ENCODE measurements at places on chromosomes 7 and 10.

DNA sequence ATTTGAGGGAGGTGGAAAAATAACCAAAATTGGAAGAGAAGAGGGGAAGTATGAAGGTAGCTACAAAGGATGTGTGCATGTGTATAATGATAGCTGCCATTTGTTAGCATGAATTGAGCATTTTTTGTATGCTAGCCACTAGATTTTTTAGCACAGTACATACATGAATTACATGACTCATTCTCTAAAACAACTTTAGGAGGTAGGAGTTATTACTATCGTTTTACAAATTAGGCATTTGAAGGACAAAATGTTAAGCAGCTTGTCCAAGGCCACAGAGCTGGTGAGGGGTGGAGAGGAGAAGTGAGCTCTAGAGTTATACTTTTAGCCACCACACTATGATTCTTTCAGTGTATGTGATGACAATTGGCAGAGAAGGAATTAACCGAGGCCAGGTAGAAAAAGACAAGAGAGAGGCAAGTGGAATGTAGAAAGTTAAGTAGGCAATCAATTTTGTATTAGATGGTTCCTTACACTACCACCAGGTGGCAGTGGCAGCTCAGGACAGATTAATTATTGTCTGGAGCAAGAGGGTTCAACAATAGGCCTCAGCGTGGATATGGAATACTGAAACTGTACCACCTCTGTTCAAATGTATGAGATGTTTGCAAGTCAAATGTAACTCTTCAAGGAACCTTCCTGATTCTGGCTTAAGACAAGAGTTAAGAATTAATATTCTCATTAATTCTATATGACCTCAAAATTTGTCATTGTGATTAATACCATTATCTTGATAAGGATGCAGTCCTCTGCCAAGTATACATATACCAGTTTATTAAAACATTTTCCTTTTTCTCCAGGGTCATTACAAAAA lies 128.0 kb downstream of the MBL2 start:
- DNase-seq = no peak

DNA sequence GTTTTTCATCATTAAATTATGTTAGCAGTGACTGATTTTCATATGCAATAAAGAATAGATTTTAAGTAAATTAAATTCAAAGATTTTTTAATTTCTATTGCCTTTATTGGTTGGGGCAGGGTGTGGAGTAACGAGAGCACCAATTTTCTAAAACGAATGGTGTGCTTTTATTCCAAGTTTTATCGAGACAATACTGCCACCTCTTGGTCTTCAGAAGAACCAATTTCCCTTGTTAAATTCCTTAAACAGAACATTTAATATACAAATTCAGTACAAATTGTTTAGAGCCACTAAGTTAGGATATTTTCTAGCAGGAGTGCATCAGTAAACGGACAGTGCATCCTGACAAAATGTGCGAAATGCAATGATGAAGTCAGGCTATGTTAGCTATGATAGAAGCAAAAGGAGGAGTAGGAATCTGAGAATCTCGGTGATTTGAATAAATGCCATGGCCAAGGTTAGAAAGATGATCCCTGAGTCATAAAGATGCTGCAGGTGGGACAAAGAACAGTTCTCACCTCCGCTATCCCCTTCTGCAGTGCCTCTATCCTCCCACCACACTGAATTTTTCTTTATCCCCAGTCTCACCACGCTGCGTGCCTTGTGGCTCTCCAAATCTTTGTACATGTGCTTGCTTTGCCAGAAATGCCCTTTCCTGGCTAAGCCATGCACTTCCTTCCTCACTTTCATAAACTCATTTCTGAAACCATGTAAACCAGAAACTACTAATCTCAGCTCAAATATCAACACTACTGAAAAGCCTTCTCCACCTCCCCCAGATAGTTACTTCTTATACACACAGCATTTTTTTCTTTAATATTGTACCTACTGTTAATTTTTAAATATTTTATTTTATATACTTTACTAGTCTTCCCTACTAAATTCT lies 31.9 kb upstream of the AGBL3 start:
- DNase-seq = no peak

DNA sequence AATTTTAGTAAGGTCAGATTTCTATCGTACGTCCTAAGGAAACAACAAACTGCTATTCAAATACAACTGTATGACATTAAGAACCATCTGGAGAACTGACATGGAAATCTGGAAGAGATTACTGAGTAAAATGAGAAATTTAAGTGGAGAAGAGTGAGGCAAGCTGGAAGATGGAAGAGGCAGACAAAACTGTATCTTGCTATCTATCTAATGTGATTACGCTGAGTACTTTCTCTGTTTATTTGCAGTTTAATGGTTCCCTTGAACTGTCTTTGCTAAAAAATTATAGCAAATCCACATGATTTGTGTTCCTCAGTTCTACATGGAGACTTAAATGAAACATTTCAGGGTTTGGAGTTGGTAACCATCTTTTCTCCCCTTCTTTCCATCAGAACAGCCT lies 927.1 kb upstream of the MBL2 start:
- DNase-seq = no peak

DNA sequence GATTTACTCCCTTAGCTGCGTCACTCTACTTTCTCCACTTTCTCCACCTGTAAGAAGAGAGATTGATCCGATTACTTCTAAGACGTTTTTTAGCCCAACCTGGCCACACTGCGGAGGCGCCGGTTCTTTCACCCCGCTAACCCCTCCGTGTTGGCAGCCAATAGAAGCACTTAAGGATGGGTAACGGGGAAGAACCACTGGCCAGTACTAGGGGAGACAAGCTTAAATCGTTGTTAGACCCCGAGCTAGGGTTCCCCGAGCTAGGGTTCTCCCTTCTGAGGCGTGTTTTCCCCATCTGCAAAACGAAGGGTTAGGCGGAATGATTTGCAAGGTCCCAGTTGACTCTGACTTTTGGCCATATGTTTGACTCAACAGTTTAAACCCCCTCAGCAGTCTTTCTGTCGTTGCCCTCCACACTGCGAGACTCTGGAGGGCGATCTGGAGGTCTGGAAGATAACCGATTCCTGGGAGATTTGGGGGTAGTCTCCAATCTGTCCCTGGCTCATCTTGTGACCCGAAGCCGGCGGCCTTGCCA lies 644 bp downstream of the UMAD1 start:
- DNase-seq = no peak

GRCh38 chr7:105985672-105986215 lies 22.7 kb downstream of the CDHR3 start:
- no peak for DNase-seq

GRCh38 chr10:48197236-48197899 lies 77.1 kb downstream of the FRMPD2 start:
- DNase-seq = no peak

- no peak for DNase-seq
These were observed 30.4 kb upstream of the UCN3 start for GRCh38 chr10:5334196-5334880.

DNA sequence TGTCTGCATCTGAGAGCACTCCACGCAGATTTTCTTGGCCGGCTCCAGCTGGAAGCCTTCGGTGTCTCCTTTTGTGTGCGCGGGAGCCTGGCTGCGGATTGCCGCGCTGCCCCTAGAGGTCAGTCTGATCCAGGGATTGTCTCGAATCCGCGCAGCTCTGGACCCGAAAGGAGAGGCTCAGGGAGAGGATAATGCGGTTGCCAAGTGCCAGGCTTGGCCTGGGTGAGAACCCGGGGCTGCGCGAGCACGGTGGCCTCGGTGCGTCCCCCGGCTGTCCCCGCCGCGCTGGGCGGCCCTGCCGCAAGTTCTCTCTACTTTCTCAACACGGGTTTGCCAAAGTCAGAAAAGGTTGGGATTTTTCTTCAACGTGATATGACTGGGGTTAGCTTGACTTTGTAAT lies 140.9 kb downstream of the ADCYAP1R1 start:
- no peak for DNase-seq

GRCh38 chr10:17872191-17873091 lies 63.3 kb downstream of the MRC1 start:
- DNase-seq = no peak

GRCh38 chr7:24221500-24221899 lies 62.5 kb upstream of the NPY start:
- DNase-seq = no peak

GRCh38 chr7:148623586-148624282 lies 33.2 kb downstream of the C7orf33 start:
- DNase-seq = no peak

DNA sequence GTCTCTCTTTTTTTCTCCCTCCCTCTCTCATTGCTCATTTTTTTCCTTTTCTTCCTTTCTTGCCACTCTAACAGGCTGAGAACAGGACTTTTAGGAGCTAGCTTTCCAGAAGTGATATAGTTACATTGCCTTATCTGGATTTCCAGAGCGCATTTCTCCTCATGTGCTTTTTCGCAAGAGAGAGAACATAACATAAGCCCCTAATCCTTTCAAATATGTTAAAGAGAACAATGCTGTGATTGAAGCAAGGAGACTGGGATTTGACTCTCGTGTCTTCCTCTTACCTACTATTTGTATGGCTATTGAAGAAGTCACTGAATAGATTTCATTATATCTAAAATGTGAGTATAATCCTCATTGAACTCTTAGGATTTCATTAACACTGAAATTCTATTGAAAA lies 101.2 kb upstream of the PRPS1L1 start:
- DNase-seq = no peak

DNA sequence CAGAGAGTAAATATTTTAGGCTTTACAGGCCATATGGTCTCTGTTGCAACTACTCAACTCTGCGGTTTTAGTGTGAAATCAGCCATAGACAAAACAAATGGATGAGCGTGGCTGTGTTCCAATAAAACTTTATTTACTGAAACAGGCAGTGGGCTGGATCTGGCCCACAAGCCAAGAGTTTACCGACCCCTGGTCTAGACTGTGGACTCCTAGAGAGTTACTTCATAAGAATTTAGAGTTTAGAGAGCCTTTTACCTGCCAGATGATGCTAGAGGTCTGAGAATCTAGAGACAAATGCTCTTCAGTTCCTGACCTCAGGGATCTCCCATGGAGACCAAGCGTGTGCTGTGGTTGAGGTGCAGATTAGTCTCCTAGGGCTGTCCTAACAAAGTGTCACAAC lies 174.8 kb downstream of the PTEN start:
- DNase-seq = no peak

DNA sequence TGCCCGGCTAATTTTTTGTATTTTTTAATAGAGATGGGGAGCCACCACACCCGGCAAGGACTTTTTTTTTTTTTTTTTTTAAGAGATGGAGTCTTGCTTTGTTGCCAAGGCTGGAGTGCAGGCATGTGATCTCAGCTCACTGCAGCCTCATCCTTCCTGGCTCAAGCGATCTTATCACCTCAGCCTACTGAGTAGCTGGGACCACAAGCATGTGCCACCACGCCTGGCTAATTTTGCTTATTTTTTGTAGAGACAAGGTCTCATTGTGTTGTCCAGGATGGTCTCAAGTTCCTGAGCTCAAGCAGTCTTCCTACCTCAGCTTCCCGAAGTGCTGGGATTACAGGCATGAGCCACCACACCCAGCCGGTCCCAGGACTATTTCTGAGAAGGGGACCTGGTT lies 9.3 kb upstream of the MCU start:
- no peak for DNase-seq

GRCh38 chr10:48809261-48809660 lies 124.6 kb downstream of the WDFY4 start:
- DNase-seq = no peak

DNA sequence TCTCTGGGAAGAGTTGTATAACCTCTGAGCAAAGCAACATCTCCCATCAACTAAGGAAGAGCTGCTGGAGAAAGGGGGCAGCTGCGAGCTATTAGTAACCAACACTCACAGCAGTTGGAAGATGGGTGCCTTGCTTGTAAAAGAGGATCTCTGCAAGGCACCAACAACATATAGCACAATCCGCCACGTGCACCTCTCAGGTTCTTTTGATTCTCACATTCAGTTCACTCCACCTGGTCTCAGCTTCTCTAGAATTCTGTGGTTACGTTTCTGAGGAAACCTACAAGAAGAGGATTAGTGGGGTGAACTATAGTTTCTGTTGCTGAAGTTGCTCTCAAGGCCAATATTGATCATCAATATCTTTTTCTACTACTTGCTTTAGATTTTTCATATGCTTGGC lies 117.1 kb downstream of the RPS24 start:
- no peak for DNase-seq

DNA sequence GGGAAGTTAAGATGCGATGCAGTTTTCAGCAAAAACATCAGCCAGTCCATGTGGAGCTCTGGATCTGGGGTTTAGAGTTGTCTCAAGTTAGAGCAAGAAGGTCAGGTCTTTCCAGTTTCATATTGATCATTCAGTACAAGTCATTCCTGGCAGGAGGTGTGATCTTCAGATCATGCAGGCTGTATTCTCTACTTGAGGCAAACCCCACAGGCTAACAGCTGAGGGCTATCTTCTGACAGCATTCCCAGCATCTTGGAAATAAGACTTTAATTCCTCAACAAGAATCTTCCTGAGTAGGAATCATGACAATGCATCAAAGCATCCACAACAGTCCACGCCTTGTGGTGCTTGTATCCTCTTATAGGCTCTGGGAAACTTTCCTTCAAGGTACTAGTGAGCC lies 94.9 kb upstream of the ZNF438 start:
- DNase-seq = no peak

DNA sequence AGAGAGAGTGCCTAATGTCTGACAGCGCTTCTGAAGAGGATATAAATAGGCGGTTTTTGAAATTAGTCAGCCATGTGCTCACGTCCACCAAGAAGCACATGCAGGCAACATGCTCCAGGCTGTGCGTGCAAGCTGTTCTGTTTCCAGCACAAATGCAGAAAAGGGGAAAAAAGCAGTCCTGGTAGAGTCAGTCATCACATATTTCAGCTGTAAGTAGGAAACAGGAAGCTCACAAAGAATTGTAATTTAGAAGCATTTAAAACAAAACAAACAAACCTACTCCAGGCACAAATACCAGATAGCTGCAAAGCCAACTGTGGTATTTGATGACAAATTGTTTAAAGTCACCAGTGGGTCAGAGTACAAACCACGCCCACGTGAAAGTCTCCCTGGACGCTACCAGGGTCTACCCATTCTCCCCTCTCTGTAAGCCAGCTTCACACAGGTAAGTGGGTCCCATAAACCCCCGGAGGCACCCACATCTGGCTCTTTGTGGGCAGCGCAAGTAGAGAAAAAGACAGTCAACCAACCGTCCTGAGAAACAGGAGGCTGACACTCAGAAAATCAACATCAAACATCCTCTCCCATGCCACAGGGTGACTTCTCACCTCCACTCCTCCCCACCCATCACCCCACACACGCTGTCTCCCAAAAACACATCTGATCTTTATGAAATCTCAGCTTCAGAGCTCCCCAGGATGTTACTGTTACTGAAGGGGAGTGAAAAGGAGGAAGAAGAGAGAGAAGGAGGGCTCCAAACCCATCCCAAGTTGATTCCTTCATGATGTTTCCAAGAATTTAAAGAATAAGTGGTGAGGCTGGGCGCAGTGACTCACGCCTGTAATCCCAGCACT lies 186.4 kb downstream of the FAM107B start:
- peak; percentile 64 for DNase-seq

GRCh38 chr7:130956417-130957136 lies 222.6 kb upstream of the KLF14 start:
- DNase-seq = no peak

DNA sequence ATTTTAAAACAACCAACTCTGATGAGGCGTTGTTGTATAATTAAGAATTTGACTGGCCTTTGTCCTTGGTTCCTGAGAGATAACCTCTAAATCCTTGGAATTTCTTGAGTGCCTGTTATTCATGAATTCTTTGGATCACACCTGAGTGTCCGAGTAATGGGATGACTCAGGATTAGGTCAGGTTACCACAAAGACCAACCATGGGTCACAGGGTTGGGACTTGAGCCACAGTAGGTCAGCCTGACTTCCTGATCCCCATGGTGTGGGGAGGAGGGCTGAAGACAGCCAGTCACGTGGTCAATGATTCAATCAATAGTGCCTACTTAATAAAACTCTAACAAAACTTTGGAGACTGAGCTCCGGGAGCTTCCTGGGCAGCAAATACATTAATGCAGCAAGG lies 192.5 kb downstream of the GFRA1 start:
- DNase-seq = no peak
